Stimulated activated CD8-positive, alpha-beta memory T cell treated with anti-CD3 and anti-CD28 coated beads, Interleukin-7, amount 100 ng/mL, for 1 hour (primary cell): ENCODE measurements at places on chromosomes 7 and 10.

GRCh38 chr10:23472181-23472580 is 33.3 kb downstream of the OTUD1 start:
- DNase-seq = no peak

- DNase-seq = no peak
Measured at GRCh38 chr7:127888825-127889224, 142.4 kb downstream of the LRRC4 start.

GRCh38 chr10:132199854-132200311 is 13.1 kb downstream of the DPYSL4 start:
- DNase-seq = no peak

DNA sequence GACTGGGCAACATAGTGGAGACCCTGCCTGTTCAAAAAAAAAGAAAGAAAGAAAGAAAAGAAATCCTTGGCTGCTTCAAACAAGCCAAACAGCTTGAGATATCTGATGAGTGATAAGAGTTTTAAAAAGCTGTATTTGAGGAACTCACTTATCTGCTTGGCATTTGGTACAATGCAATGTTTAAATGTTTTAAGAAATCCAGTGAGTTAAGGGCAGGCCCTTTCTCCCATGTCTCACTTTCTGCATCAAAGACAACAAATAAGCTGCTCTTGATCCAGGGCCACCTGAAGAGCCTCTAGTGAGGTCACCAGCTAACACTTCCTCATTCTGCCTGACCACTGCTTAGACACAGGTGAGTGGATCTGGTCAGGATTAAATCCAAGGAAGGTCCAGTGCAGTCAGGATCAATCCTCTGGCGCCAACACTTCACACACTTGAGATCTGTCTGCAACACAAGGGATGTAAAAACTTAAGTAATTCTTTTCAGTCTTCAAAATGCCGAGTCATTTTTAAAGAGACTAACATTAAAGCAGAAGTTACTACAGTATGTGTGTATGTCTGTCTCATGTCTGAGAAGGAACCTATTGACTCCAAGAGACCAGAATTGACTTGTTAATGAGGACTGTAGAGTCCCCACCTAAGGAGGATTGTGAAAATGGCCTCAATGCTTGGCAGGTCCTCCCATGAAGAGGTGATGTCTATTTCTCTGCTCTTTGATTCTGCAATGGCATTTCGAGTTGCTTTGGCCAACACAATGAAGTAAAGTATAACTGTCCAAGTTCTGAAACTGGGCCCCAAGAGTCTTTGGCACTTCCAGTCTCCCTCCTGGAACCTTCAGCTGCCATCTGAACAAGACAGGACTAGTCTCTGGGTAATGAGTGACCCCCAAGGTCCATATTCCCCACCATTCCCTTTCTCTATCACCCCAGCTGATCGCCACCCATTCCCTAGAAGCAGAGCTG is 43.1 kb downstream of the CREB3L2 start:
- DNase-seq = no peak
